Stimulated activated naive CD4-positive, alpha-beta T cell treated with Interleukin-2 at 50 U/mL for 16 hours (primary cell): ENCODE measurements at places on chromosomes 7 and 10.

GRCh38 chr7:14258441-14258840 lies 269.0 kb upstream of the ETV1 start:
- no peak for DNase-seq

DNA sequence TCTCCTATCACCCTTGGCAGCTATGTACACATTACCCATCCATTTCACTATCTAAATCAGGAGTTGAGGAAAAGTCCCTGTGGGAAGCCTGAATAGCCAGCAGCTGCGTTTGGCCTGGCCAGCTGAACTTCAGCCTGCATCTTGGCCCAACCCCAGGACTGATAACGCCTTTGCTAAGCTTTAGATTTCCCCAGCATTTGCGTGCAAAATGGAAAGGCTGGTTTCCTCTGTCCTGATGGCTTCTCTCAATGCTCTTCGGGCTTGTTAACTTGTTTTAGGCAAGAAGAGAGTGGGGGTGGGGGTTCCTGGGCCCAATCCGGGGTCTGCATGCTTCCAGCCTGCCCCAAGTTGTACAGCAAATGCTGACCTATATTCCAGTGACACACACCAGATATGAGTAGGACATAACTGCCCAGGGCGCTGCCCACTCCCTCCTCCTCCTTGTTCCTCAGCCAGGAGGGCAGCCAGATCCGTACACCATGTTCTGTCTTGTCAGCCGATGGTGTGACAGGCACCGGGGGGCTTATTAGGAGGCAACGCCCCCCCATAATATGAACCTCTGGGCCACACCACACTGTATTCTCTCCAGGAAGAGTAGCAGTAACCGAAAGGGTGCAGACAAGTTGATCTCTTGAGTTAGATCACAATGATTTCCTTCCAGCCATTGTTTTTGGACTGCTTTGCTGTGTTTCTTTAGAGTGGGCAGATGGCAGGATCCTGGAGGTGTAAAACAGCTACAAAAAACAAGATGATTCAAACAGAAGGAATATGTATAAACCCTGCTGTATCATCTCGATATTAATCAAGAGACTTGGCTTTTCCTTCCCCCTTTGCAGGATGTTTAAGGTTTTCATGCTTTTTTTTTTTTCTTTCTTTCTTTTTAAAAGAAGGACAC lies 339.0 kb downstream of the RNLS start:
- DNase-seq: no peak

DNA sequence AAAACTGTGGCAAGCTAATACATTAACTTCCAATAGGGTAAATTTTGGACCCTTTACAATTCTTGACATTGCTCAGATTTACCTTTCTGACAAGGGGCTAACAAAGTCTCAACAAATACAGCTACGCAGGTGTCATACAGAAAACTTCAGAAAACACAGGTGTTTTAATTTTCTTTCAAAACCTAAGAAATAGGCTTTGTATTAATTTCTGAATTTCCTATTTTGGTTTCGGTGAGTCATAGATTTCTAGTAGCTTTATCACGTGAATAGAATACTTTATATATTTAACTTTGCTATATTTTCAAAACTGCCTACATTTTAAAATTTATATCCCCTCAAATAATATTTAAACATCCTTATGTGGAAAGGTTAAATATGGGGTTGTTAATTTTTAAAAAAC lies 215.3 kb downstream of the DGKB start:
- no peak for DNase-seq

- DNase-seq: no peak
Observed at GRCh38 chr7:3916146-3916545, 615.1 kb downstream of the SDK1 start.

GRCh38 chr10:13840036-13840435 lies 253.3 kb downstream of the PRPF18 start:
- DNase-seq: no peak

DNA sequence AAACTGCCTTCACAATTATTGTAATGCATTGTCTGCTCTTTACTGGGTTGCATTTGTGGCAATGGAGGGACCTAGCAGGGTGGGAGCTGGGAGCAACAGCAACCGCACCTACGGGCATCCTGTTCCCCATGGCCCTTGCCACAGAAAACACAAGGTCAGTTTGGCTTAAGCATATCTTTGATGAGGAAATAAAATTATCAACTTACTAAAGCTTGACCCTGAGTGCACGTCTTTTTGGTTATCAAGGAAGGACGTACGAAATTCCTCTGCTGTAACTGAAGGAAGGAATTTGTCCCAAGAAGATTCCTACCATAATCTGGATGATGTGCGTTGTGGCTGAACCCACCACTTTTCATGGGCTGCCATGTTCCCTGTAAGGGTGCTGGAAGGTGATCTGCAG lies 19.9 kb upstream of the PTPRN2 start:
- no peak for DNase-seq

GRCh38 chr10:123863721-123864482 lies 27.7 kb downstream of the CPXM2 start:
- DNase-seq: no peak

DNA sequence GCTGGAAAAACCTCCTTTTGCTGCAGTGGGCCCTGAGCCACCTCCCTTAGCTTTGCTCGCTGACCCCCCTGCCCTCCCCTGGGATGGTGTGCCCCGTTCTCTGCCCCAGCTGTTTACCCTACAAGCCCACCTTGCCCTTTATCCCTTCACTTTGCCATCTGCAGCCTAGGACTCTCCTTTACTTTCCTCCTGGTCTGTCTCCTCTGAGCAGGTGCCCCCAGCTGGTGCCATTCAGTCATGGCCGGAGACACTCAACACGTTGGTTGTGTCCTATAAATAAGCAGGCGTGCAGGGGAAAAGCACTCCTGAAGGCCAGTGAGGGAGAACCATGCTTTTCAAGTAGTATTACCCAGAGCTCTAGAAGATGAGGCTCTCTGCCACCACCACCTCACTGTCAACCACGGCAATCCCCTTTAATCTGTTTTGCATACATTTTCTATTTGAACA lies 6.1 kb downstream of the RASSF4 start:
- no peak for DNase-seq

GRCh38 chr7:151866761-151867655 lies 9.9 kb downstream of the PRKAG2 start:
- DNase-seq: no peak

- no peak for DNase-seq
Observed at GRCh38 chr10:113458944-113459343, 93.9 kb upstream of the HABP2 start.

DNA sequence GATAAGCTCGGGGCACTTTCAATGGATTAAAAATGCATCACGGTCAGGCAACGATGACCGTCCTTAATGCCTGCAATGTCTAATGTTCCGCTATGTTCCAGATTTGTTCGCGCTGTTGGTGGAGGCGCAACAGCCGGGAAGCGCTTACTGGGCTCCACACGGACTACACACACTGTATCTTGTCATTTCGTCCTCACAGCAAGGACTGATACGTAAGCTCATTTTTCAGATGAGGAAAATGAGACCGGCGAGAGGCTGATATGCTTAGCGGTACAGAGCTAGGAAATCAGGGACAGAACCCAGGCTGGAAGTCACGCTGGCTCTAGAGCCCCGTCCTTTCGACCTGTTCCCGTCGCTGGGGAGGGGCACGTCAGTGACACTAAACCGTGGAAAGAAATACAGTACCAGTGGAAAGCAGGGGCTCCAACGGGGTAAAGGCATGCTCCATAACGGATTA lies 670 bp downstream of the TPK1 start:
- DNase-seq: peak; percentile 32

DNA sequence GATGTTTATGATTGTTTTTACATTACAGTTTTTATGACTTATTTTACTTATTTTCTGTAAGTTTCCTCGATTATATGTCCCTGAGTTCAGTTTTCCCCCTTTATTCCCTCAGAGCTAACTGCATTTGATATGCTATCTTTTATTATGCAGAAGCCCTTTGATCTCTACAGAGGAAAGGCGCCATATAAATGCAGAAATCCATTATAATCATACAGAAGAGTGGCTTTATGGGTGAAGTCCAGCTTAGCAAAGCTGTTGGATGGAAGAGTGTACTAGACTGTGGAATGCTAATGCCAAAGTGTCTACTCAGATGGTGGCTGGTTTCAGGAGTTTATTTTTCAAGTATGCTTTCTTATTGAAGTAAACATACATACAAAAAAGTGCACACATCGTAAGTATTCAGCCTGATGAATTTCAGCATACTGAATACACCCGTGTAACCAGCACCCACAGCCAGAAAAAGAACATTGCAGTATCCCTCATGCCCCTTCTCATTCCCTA lies 258.4 kb upstream of the BMPER start:
- no peak for DNase-seq
